ENCODE measurements at places on chromosomes 3 and 15. TPM values are rescaled to one million over a fixed set of nuclear protein-coding genes. Genes with fewer than 3 reads are reported as not detected.
A peak's percentile ranks its signal among the peaks of the same experiment; 100 is the strongest.

The ALDH1A3 gene
- 8.7 TPM for total RNA-seq

- DNase-seq: no peak
These were observed 49.4 kb upstream of the FLNB start for GRCh38 chr3:57958642-57959422.

- DNase-seq: no peak
These were observed 3.1 kb upstream of the CFAP20DC start for GRCh38 chr3:59052803-59053411.

GRCh38 chr3:129358772-129359371 lies 69.6 kb downstream of the EFCAB12 start:
- no peak for DNase-seq

DNA sequence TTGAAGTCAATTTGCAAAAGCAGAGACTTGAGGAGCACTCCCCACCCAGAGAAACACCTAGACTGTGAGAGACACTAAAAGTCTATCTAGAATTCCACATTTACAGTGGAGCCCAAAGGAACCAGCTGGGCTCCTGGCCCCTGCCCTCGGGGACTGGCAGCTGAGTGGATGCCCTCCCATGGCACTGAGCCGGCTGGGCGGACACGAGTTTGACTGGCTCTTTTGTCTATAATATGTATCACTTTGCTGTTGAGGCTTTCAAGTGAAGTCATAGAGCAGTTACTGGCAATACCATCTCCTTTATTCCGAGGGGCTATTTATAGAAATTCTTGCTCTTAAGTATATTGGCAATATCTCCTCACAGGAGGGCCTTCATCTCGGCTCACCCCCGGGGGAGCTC lies 65.8 kb upstream of the TNFAIP8L3 start:
- DNase-seq: peak; percentile 83

DNA sequence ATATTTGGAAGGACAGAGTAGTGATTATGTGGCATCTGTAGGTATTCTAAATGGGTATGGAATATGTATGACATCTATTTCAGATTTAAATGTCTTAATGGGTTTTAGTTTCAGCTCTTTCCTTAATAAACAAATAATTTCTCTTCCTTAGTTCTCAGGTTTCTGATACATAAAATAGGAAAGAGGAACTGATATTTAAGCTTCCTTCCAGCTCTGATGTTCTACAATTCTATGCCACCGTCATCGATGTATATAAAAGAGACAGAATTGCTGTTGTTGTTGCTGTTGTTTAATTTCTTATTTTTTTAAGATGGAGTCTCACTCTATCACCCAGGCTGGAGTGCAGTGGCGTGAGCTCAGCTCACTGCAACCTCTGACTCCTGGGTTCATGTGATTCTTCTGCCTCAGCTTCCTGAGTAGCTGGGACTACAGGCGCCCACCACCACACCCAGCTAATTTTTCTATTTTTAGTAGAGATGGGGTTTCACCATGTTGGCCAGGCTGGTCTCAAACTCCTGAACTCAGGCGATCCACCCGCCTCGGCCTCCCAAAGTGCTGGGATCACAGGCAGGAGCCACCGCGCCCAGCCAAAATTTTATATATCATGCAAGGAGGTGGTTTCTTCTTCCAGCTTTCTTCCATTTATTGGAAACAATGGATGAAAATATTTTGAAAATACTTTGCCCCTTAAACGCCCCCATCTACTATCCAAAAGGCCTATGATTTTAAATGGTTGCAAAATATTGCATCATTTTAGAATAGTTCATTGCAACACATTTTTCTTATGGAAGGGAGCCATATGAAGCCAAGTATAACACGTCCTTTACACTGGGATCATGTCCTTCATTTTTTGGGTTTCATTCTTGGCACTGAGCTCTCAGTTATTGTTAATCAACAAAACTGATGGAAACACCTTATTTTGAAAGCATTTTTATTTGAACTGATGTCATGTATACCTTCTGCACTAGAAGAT lies 13.9 kb upstream of the C15orf61 start:
- no peak for DNase-seq

DNA sequence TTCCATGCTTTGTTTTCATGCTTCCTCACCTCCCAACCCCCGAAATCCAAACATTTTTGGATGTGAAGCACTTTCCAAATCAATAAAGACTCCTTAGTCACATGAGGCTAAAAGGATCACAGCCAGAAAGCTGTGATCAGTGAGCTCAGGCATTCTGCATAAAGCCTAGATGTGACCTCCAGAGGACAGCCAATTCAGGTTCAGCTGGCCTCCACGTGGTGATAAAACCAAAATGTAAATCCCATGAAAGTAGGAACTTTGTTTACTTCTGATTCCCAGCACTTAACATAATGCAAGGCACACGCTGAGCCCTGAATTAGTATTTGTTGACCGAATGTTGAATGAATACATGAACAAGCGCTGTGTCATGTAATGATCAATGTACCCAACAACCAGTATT lies 249.5 kb upstream of the EOMES start:
- DNase-seq: no peak

DNA sequence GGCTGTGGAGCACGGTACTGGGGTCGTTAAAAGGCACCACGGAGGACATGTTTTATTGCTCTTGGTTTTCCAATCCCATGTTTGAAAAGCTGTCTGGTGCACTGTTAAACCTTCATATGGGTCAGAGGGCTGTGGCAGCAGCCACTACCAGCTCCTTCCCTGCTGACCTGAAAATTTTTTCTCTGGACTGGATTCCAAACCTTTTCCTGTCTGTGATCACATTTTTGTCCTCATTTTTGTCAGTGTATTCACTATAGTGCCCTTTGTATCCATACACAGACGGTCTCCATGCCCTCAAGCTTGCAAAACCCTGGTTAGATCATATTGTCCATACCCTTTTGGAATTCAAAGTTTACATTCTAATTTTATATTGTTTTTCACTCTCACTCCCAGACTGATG lies 70.5 kb downstream of the NME9 start:
- DNase-seq: no peak

DNA sequence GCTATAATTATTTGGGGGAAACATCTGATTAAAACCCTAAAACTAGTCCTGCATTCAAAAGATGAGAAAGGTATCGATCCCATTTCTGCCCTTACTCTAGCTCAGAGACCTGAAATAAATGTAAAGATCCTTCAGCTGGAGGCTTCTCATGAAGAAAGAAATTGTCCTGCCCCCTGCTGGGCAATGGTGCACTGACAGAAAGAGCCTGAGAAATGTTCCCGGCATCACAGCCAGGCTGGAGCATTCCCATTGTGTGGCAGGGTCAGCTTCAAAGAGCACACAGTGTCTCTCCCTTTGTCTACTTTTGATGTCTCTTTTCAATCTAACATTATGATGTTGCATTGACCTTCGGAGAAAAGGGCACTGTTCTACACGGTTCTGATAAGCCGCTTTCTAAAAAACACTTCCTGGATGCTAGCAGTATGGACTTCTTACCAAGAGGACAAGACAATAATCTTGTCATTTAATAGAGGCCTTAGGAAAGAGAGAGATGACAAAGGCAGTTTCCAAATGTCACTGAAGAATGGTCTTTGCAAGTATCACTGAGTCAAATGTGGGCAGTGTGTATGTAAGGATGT lies 287.5 kb downstream of the MAGI1 start:
- peak; percentile 86 for DNase-seq

The UBA3 gene
- total RNA-seq: 90.8 TPM

GRCh38 chr3:156175570-156175969 lies 55.2 kb downstream of the KCNAB1 start:
- DNase-seq: no peak

GRCh38 chr3:132756108-132756650 lies 34.0 kb upstream of the NPHP3 start:
- DNase-seq: no peak

The ZPLD1 gene
- total RNA-seq: not detected

The ITIH1 gene
- total RNA-seq: not detected

- no peak for DNase-seq
These were observed 1.9 kb downstream of the ARHGAP31 start for GRCh38 chr3:119295816-119296726.

The TM6SF1 gene
- total RNA-seq: 28.1 TPM

The NR2E3 gene
- not detected for total RNA-seq

Measured in dorsolateral prefrontal cortex (tissue), 122 donors.